B cell (primary cell): ENCODE measurements at places on chromosomes 16 and 17.

DNA sequence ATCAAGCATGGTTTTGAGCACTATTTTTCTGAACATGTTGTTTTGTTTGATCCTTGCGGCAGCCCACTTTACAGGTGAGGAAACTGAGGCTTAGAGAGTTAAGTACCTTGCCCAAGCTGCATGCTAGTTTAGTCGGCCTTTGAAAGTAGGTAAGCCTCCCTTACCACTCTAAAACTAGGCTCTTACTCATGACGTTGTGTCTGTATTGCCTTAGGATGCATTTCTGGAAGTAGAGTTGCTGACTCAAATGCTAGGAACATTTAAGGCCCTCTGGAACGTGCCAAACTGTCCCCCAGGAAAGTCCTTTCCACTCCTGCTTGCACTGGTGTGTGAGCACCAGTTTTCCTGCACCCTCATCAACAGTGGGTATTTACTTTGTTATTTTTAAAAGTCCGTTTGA is 76.6 kb downstream of the ZFHX3 start:
- DNase-seq: no peak

DNA sequence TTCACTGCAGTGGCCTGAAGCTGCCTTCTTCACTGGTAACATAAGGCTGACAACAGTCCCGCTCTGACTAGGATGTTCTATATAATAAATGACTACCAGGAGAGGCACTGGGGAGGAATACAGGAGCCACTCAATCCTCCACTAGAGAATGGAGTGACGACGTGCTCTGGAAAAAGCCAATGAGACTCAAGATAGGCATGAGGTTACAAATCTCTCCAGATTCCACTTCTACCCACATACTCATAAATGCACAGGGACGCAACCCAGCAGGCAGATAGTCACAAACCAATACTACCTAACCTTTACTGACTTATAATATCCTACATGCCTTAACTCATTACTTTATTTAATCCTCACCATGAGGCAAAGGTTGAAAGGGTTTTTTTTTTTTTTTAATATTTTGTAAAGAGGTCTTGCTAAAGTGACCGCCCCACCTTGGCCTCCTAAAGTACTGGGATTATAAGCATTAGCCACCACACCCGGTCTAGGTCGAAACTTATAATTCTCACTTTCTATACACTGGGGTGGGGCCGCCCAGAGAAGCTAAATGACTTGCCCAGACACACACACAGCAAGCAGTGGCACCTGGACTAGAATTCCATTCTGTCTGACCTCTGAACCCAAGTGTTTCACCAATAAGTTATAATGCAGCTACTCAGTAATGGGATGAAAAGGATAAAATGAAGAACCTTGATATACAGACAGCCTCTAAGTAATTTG is 33.7 kb downstream of the TOM1L2 start:
- no peak for DNase-seq

DNA sequence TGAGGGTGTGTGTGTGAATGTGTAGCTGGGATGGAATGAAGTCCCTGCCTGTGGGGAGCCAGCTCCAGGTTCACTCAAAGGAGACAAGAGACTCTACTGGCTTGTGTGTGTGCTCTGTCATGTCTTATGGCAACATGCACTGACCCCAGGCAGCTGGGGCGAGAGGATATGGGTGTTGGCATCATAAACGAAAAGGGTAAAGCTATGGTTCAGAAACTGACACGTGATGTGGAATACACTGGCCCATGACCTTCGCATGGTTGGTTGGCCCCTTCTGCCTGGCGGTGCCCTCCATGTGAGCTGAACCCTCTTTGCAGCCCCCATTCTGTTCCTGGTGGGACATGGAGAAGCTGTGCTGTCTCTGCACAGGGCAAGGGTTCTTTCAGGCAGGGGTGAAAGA is 21.9 kb downstream of the ZNF750 start:
- peak; percentile 25 for DNase-seq

- DNase-seq: no peak
Observed at GRCh38 chr16:29650771-29651170, 12.3 kb upstream of the SPN start.

GRCh38 chr17:78774956-78775571 is 7.0 kb downstream of the CYTH1 start:
- peak; percentile 73 for DNase-seq

DNA sequence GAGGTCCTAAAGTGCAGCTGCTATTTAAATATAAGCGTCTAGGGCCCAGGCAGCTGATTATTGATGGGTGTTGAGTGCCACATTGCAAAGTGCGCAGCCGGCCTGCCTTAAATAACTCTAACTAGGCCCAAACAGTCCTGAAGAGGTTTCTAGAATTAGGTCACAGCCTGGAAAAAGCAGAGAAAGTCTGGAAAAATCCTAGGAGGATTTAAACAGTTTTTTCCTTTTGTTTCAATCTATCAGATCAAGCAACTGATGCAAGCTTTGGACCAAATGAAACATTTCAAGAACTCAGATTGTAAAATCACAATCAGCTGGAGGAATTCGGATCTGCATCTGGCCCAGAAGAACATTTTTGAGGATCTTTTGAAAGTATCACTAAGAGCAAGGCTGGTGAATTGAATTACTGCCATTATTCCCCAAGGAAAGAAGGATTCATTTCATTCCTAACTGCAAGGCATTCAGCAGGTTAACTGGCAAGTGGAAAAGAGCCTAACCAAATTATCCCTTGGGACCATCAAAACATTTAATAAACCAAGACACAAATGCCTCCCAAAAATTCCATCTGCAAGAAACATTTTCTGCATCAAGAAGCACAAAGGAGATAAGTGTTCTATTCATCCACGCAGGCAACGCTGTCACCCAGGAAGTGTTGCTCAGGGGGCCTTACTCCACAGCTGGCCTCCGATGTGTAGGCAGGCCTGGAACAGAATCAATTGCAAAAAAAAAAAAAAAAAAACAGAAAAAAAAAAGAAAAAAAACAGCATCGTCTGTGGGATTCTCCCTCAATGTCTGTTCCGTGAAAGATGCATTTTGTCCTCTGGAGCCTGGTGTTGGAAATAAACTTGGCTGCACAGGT is 46.1 kb downstream of the IRX3 start:
- no peak for DNase-seq

GRCh38 chr17:72274614-72275013 is 153.8 kb downstream of the SOX9 start:
- DNase-seq: no peak

DNA sequence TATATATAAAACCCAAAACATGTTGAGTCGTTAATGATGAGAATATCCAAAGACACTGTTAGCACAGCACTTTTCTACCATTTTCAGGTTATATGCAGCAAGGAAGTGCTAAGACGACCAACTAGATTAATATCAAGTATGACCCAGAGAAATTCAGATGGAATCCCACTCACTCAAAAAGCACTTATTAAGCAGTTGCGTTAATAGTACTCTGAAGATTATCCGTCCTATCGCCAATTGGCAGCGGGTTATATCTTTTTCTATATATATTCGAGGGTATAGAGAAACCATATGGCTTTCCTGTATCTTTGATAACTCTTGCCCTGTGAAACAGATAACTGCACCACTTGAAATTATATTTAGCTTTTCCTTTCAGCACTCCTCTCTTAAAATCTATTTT is 1.1 kb downstream of the CRLF3 start:
- DNase-seq: peak; percentile 29

DNA sequence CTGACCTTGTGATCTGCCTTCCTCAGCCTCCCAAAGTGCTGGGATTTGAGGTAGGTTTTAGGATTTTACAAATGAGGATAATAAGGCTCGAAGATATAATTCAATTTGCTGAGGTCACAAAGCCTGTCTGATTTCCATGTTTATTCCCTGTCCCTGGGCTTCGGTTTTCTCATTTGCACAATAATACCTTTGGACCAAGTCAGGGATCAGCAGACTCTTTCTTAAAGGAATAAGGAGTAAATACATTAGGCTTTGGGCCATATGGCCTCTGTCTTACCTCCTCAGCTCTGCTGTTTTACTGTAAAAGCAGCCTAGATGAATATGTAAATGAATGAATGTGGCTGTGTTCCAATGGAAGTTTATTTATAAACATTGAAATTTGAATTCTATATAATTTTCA is 442.8 kb downstream of the HS3ST4 start:
- DNase-seq: no peak

GRCh38 chr17:51820252-51820651 is 338.3 kb downstream of the CA10 start:
- no peak for DNase-seq

DNA sequence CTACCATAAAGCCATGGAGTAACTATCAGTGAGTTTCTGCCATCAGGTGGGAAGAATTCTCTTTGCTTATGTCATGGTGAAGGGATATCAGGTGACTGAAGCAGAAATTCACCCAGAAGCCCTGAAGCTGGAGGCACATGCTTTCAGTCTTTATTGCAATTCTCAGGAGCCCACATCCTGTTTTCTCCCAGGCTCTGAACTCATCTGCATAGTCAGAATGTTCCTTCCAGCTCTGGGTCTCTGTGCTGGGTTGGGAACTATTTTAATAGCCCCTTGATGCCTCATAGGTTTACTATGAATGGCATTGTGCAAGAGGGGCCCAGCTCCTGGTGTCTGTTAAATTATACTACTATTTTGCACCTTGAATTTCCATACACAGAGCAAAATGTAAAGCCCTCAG is 198.4 kb upstream of the SOX9 start:
- DNase-seq: no peak

DNA sequence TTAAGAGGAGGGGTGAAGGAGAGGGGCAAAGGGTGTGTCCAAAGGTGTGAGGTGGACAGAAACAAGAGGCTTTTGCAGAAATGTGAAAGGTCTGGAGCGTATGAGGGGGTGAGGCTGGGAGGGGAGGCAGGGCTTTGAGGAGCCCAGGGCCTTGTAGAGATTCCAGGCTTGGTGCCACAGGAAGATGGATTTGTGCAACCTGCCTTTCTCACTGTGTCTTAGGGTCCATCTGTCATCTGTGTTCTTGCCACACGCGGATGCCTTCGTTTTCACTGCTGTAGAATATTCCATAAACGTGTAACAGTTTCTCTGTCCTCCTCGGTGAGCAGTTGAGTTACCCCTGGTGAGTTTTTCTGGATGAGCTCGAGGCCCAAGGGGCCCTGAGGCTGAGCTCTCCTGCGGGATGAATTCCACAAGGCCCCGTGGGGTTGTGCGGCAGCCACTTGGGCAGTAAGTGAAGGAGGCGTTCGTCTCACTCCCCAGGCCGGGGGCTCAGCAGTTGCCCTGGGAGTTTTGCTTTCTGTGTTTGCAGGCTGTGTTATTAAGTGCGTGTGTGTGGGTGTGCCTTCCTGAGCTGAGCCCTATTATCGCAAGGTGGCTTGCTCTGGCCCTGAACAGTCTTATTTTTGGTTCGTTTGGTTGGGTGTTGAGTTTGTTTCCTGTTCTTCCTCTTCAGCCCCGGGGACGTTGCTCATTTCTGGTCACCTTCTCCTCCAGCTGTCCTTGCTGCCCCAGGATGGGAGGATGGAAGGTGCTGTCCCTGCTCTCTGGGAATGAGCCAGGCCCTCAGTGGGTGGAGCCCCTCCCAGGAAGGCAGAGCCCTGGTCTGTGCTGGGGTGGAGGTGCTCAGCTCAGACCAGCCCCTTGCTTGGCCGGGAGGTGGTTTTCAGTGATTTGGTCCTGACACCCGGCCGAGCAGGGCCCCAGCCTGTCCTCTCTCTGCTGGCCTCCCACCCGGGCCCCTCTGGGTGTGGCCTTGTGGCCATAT is 28.4 kb downstream of the BAIAP2 start:
- no peak for DNase-seq

GRCh38 chr17:1779571-1780131 is 17.8 kb downstream of the SERPINF1 start:
- DNase-seq: no peak

DNA sequence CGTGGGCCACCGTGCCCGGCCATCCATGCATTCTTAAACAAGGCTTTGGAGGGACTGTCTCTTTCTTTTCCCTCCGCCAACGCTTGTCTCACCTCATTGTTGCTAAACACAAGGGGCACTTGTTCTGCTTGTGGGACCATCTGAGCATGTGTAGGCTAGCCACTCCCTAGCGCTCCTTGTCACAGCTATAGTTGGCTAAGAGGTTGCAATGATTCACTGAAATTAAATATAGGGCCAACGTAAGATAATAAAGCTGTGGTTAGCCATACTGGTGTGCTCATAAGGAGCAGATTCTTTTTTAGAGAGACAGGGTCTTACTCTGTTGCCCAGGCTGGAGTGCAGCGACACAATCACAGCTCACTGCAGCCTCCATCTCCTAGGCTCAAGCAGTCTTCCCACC is 41.2 kb downstream of the KIAA0513 start:
- no peak for DNase-seq

- peak; percentile 73 for DNase-seq
Observed at GRCh38 chr16:57167953-57168352, 17.9 kb downstream of the PSME3IP1 start.

DNA sequence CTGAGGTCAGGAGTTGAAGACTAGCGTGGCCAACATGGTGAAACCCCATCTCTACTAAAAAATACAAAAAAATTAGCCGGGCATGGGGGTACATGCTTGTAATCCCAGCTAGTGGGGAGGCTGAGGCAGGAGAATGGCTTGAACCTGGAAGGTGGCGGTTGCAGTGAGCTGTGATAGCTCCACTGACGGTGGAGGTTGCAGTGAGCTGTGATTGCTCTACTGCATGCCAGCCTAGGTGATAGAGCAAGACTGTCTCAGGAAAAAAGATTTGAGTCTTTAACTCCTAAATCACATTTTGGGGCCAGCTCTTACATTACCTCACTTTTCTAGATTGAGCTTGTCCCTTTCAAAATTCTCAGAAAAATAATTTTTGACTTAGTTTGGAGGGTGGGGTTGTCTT is 15.2 kb downstream of the VMP1 start:
- no peak for DNase-seq

- no peak for DNase-seq
Observed at GRCh38 chr16:60271025-60271771, 1537.1 kb upstream of the GOT2 start.

GRCh38 chr17:8947201-8947600 is 18.3 kb downstream of the PIK3R5 start:
- DNase-seq: no peak

- DNase-seq: peak; percentile 97
Observed at GRCh38 chr17:4899341-4900230, at the start of gene C17orf107. TSS of gene C17orf107 (plus strand) at chr17:4899536. CDS start at chr17:4899763, 227 bp downstream.

DNA sequence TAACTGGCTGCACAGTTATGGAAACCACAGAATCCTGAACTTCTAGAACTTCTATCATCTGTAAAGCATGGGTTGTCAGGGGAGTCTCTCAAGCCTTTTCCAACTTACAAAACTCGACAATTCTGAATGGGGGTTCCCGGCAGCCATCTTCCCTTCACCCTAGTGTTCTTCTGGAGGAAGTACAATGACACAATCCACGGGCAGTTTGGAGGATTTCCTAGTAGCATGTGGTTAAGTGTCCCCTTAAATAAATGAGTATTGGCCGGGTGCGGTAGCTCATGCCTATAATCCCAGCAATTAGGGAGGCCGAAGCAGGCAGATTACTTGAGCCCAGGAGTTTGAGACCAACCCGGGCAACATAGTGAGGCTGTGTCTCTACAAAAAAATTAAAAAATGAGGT is 2.1 kb downstream of the SLC16A6 start:
- no peak for DNase-seq

DNA sequence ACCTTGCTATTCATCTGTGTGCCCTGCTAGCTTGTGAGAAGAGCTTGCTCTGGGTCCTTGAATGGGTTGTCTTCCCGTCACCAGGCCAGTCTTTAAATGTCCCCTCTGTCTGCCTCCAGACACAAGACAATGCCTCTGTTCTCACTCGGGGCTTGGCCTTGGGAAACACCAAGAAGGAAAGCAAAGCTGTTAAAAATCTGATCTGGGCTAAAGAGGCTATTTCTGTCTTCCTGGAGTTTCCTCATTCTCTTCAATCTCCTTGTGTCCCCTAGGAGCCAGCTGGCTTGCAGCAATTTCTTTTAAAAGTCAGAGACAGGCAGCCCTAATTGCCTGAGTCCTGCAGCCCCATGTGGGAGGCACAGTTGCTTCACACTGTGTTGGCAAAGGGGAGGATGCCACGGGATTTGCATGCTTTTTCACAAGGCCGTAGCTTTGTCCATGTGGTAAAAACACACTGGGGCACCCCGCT is 2.5 kb downstream of the DNAI2 start:
- no peak for DNase-seq
